ENCODE measurements at places on chromosomes 6 and 20. TPM values are rescaled to one million over a fixed set of nuclear protein-coding genes. Genes with fewer than 3 reads are reported as not detected.

The ENPP3 gene
- total RNA-seq = not detected

The SYCP2 gene
- 1.1 TPM for total RNA-seq

The CLDN20 gene
- not detected for total RNA-seq

The KIAA1755 gene
- not detected for total RNA-seq

The IYD gene
- total RNA-seq = not detected

The PNISR gene
- total RNA-seq = 288 TPM

The HSF2 gene
- 30.5 TPM for total RNA-seq

The HLA-DQA1 gene
- 216 TPM for total RNA-seq

The CST3 gene
- total RNA-seq = not detected

The C20orf141 gene
- total RNA-seq = not detected

The BACH2 gene
- 3.2 TPM for total RNA-seq

The ELOVL4 gene
- total RNA-seq = not detected

The LPIN3 gene
- not detected for total RNA-seq

The GNAS-AS1 gene
- total RNA-seq = 6.3 TPM

The SLC22A2 gene
- not detected for total RNA-seq

All from Karpas-422 (cell line).